ENCODE measurements at places on chromosomes 4 and X.

DNA sequence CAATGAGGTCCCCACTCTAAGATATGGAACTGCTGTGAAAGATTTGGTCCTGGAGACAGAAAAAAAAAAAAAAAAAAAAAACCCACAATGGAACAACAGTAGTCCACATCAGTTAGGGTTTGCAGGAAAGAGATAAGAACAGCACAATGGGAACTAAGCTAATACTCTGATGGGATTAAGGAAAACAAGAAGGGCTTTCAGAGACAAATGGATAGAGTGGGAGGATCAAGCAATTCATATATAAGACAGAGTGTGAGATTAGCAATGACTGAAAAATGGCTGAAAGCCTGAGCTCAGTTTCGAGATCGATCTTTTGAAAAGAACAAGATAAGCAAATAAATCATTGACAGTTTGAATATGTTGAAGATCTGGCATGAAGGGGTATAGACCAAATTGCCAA is 188.4 kb upstream of the TRPC5 start:
- DNase-seq = no peak

DNA sequence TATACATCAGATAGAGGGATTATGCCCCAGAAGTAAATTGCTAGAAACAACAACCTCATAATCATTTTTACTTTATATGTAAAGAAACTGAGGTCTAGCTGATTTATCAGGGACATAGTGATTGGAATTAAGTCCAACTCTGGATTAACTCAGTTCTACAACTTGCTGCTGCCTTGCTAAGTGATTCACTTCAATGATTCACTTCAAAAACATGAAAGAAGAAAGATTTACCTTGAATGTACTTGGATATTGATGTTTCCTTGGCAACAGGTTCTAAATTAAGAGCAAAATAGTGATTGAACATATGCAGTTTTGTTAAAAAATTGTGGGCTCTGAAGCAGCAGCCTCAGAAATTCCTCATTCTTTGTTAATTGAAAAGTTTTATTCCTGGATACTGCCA is 99.8 kb upstream of the H2AZ1 start:
- DNase-seq = no peak

DNA sequence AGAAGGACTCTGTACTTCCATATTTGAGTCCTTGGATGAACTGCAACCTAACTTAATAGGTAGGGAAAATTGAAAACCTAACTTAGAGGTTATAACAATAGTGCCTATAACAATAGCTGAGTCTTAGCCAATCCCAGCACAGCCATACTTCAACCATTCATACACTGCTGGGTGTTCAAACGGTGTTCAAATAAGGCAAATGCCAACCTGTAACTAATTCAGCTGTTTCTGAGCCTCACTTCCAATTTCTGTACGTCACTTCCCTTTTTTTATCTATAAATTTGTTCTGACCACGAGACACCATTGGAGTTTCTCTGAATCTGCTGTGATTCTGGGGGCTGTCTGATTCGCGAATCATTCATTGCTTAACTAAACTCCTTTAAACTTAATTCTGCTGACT is 9.6 kb upstream of the GRSF1 start:
- no peak for DNase-seq

GRCh38 chrX:122517786-122518185 is 666.3 kb upstream of the GRIA3 start:
- no peak for DNase-seq

DNA sequence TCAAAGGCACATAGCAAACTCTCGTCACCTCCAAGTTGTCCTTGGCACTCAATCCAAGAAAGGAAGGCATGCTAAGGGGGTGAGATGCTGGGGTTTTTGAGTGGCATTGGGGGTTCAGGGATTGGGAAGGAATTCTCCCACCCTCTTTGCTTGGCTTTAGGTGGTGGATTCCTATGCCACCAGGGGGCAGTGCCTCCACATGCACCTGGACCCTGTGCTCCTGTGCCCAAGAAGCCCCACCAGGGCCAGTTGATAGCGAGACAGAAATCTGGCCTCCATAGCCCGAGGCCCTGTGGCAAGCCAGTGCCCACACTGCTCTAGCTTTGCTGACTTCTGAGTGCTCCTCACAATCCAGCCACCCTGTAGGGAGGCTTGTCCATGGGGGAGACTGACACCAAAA is 2.0 kb upstream of the FATE1 start:
- DNase-seq = no peak

DNA sequence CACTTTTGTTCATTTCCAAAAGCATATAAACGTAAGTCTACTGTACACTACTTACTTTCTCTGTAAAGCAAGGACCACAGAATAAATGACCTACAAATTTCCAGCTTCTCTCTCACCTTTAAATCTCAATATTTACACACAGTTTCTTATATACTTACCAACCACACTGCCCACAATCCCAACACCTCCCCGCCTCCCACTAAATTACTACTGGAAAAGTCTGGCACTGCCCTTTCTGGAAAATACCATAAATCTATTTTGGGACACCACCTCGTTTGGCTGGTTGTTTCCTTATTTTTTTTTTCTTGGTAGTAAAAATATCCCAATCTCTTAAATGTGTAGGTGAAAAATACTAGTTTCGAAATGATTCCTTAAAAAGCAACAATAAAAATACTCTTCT is 19.6 kb downstream of the FAT1 start:
- DNase-seq = no peak

- no peak for DNase-seq
These were observed 1234.2 kb downstream of the FAM133A start for GRCh38 chrX:94908171-94908570.

GRCh38 chr4:184533908-184534307 is 59.6 kb upstream of the IRF2 start:
- DNase-seq = no peak

GRCh38 chrX:154411981-154412340 is 622 bp downstream of the TAFAZZIN start:
- DNase-seq = no peak

GRCh38 chr4:38856046-38856445 is 571 bp downstream of the TLR6 start:
- no peak for DNase-seq

GRCh38 chr4:89119836-89120235 is 8.5 kb downstream of the TIGD2 start:
- DNase-seq = no peak

DNA sequence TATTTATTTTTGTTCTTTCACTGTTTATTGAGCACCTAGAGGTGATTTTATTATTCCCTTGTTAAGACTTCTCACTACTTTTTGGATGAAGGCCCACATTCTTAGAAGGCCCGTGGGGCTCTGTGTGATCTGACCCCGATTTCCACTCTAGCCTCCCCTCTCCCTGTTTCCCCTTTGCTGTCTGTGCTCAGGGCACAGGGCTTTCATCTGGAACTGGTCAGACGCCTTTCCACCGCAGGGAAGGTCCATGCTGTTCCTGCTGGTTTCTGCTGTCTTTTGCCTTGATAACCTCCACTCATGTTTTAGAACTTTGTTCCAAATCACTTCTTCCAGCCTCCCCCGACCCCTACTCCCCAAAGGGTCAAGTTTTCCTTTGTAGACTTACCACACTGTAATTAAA is 31.3 kb upstream of the ANAPC4 start:
- DNase-seq = no peak

DNA sequence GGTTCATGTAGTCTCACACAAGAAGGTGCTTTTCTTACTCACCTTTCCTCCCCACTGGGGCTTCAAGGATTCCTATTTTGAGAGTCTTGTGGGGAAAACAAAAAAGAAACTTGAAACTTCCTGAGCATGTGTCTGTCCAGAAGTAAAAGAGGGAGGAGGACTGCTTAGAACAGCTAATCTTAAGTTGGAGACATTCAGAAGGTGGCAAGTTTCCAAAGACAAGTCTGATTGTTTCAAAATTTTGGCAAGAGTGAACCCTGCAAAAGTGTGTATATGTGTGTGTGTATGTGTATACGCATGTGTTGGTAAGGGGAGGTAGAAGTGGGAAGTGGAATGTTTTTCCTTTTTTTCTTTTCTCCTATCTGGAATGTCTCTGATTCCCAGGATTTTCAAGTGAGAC is 189.0 kb upstream of the FRMPD4 start:
- no peak for DNase-seq

- no peak for DNase-seq
These were observed 50.4 kb upstream of the KLHL8 start for GRCh38 chr4:87270825-87271224.
